ENCODE measurements at places on chromosomes 1 and 21.

DNA sequence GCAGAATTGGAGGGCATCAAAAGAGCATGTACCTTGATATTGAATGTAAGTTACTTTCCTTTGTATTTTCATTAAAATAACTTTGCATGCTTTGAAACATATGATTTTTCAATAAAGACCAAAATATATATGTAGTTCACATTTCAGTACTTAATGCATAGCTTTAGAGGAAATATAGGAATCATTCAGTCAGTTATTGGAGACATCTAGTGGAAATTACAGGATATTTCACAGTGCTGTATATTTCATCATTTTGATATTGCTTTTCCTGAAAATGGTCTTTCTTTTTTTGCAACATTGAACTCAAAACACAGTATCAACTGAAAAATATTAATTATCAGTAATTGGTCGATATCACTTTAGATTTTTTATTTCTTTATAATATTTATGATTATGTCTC lies 375.8 kb downstream of the NCAM2 start:
- DNase-seq: no peak

DNA sequence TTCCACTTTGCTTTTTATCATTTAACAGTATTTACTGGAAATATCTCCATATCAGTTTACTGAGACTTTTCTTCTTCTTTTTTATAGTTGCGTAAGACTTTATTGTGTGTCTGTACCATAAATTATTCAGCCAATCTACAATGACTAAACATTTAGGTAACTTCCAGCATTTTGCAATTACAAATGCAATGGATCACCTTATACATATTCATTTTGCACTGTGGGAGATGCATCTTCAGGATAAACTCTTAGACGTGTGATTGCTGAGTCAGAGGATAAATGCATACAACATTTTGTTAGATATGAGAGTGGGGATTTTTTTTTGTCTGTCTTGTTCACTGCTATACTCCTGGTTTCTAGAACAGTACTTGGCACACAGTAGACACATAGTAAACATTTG lies 95.7 kb upstream of the GCLM start:
- DNase-seq: no peak

DNA sequence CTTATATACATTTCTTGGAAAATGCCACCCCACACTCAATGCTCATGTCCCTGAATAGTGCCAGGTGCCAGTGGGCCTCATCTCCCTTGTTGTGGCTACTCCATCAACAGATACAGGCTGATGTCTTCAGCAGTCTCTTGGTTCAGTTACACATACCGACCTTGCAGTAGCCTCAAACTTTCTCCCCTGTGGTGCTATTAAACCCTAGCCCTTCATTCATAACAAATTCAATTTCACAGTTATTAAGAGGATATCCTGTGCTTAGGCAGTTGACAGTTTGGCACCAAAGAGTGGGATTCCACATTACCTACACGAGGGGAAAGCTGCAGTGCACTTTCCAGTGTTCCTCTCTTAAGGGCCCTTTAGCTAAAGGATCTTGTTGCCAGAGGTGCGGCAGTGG lies 35.9 kb upstream of the CAMK1G start:
- DNase-seq: no peak

- DNase-seq: no peak
Observed at GRCh38 chr21:41219498-41220207, 51.7 kb downstream of the BACE2 start.

GRCh38 chr1:73765551-73766233 lies 432.3 kb downstream of the LRRIQ3 start:
- no peak for DNase-seq

- DNase-seq: no peak
Observed at GRCh38 chr1:151255381-151255780, 847 bp downstream of the PSMD4 start.

DNA sequence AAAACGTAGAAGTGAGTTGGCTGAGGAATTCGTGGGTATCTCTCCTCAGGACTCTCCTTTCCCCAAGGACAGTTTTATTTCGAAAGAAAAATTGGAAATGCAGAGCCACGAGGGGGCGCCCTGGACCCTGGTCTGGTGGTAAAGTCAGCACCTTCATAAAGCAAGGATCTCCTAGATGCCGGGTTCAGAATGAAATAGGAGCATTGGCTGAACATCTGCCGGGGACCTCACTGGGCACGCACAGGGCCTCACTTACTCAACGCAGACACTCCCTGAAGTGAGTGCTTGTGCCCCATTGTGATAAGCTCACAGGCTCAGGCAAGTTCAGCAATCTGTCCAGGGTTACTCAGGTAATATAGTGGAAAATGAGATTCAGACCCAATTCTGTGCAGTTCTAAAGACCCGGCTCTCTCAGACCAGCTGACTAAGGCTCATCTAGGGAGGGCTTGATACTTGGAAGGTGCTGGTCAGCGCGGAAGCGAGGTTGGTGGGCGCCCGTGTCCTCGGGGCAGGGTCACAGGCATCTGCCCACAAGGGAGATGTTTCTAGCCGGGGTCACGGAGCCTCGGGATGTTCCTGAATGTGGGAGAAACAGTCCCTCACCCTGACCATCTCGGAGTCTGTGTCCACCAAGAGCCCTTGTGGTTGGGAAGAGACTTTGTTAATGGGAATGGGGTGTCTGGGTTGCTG lies 55.7 kb upstream of the ETV3 start:
- DNase-seq: no peak

DNA sequence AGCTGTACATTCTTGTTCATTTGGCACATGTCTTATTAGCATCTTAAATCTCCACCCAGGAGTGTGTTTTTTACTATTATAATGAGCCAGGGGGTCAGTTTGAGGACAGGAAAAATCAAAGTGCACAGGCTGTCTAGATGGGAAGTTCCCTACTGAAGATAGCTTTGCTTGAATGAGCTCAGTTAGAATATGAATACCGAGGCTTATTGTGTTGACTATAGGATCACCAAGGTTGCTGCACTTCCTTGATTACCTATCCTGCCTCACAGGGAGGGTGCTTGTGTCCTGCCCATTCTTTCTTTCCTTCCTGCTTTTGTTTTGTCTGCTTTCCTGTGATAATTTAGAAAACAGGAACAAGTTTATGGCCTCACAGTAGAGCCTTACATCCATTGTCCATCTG lies 16.3 kb downstream of the PHGDH start:
- no peak for DNase-seq

GRCh38 chr1:209707308-209707707 lies 2.7 kb downstream of the HSD11B1 start:
- DNase-seq: no peak

Data from posterior cingulate gyrus (tissue), 11 donors.